Effector memory CD4-positive, alpha-beta T cell (primary cell): ENCODE measurements at places on chromosomes 5 and 9.

GRCh38 chr9:36128349-36128748 lies 8.2 kb upstream of the GLIPR2 start:
- DNase-seq, result no peak

- DNase-seq, result no peak
Observed at GRCh38 chr5:1028481-1029281, 20.1 kb downstream of the NKD2 start.

DNA sequence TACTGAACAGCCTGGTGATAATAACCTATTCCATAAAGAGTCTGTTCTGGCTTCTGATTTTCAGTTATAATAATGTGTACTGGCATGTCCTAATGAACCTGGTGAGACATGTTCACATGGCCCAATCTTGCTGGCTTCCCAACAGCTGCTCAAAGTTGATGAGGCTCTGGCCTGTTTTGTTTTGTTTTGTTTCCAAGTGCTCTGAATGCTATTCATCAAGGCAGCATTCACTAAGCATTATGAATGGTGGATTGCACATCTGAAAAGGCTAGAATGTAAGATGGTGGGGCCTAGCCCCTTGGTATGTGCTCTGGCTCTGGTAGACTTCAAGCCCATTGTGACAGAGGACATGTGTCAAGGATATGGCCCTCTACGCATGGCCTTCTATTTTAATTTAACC lies 388.5 kb downstream of the PSAT1 start:
- DNase-seq, result no peak

- DNase-seq, result no peak
Observed at GRCh38 chr9:130336027-130336610, 70.6 kb downstream of the HMCN2 start.

DNA sequence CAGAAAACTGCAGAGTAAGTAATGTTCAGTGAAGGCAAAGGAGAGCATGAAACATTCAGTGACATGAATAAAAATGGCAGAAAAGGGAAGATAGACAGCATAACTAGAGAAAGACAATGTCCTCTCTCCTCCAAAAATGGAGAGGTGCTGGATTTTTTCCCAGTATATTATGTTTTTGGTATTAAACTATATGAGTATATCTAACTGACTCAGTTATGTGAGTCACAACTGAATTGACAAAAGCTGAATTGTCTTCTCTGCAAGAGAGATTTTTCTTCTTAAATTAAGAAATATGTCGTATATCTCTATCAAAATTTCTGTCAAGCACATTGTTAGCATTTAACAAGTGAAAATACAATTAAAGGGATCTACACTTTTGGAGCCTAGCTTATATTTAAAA lies 375.1 kb downstream of the CHSY3 start:
- no peak for DNase-seq

- peak; percentile 4 for DNase-seq
Observed at GRCh38 chr9:4117835-4118610, 181.8 kb downstream of the GLIS3 start.

DNA sequence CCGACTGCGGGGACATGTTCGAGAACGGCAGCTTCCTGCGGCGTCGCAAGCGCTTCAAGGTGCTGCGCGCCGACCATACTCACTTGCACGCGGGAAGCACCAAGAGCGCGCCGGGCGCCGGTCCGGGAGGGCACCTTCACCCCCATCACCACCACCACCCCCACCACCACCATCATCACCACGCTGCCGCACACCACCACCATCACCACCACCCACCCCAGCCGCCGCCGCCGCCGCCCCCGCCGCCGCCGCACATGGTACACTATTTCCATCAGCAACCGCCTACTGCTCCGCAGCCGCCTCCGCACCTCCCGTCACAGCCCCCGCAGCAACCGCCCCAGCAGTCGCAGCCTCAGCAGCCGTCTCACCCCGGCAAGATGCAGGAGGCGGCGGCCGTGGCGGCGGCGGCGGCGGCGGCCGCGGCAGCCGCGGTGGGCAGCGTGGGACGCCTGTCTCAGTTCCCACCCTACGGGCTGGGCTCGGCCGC lies 514 bp downstream of the FOXB2 start:
- DNase-seq, result no peak

GRCh38 chr9:129007035-129007765 lies 20.9 kb downstream of the SH3GLB2 start:
- no peak for DNase-seq

DNA sequence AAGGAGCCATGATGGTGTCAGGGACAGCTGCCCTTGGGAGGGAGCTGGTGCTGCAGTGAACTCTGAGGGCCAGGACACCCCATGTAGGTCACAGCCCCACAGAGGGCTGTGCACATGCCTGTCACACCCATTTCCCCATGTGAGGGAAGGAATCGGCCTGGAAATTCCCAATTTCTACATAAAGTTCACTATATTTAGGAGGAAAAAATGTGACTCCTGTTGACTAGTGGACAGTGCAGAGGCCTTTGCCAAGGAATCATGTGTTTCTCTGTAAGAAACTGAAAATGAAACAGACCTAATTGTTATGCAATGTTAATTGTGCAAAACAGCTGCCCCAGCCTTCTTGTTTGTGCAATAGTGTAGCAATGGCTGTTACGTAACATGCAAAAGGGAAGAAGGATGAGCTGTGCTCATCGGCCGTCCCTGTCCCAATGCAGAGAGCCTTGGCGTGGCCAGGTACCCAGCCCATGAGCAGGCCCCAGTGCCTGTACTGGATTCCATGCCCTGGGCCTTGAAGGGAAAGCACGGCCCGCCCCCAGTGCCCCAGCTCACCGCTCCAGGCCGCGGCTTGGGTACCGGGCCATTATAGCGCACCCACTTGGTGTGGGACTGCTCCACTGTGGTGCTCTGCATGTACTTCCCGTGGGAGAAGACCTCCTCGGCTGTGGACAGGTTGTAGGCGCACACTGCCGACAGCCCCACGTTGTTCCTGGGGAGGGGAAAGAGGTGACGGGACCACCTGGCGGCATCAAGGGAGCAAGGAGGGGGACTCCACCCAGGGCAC lies 70.0 kb downstream of the SECISBP2 start:
- DNase-seq, result no peak

GRCh38 chr9:72509635-72510034 lies 11.8 kb upstream of the TMC1 start:
- DNase-seq, result no peak

DNA sequence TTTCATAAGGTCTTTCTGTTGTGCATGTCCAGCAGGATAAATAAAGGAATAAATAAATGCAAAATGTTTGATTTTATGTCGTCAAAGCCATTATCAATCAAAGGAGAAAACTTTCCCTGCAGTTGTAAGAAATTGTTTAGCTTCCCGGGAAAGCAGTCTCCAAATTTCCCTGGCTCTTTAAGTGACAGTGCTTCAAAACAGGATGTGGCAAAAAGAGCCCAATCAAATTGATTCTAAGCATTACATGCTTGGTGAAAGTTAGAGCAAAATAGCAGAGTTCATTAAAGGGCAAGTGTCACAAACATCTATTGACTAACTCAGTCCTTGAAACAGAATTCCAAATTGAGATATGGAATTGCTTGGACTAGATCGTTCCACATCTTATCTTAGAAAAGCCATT lies 704.1 kb downstream of the PRELID2 start:
- no peak for DNase-seq

GRCh38 chr9:111502506-111502905 lies 18.3 kb upstream of the ECPAS start:
- no peak for DNase-seq

DNA sequence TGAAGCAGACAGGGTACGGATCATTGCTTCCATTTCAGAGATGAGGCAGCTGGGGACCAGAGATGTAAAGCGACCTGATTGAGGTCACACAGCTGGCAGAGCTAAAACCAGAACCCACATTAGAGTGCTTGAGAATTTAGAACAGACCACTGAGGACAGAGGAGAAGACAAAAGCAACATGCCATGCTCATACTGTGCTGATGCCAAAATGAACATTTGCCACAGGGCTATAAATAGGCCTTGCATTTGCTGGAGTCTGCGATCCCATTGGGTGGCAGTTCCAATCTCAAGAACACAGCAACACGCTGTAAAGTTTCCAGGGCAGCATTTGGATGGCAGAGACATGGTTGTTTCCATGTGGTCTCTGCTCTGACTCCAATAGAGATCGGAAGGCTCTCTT lies 222.4 kb upstream of the TBC1D2 start:
- no peak for DNase-seq

- no peak for DNase-seq
Observed at GRCh38 chr9:71920456-71921189, 9.2 kb downstream of the C9orf85 start.

DNA sequence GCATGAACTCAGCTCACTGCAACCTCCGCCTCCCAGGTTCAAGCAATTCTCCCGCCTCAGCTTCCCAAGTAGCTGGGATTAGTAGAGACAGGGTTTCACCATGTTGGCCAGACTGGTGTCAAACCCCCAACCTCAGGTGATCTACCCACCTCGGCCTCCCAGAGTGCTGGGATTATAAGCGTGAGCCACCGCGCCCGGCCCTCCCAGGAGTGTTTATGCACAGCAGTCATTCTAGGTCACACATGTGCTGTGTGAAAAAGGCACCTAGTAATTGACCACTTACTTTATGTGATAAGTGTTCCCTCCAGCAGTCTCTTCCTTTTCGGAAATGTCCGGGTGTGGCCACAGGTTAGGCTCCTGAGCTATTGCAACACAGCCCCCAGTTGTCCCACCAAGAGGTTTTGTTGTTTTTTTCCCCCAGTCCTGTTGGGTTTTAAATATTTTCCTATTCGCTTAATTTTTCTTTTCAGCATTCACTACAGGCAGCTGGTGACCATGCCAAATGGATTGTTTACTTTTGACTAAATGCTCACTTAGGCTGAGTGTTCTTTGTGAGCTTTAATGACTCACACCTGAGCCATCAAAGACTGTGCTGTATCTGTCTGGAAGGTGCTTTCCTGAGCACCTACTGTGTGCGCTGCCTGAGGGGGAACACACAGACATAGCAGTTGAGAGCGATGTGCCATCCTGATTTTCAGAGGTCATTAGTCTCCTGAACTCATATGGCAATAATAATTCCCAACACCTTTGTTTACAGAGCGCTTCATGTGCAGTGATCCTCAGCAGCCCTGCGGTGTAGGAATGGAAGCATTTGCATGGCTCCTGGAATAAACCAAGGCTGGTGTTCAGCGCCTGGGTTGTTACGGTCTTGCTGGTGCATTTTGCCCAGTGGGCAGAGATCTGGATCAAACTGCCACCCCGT lies 94.3 kb downstream of the MVB12B start:
- no peak for DNase-seq

- DNase-seq, result no peak
Observed at GRCh38 chr5:168249923-168250322, 41.5 kb upstream of the WWC1 start.

DNA sequence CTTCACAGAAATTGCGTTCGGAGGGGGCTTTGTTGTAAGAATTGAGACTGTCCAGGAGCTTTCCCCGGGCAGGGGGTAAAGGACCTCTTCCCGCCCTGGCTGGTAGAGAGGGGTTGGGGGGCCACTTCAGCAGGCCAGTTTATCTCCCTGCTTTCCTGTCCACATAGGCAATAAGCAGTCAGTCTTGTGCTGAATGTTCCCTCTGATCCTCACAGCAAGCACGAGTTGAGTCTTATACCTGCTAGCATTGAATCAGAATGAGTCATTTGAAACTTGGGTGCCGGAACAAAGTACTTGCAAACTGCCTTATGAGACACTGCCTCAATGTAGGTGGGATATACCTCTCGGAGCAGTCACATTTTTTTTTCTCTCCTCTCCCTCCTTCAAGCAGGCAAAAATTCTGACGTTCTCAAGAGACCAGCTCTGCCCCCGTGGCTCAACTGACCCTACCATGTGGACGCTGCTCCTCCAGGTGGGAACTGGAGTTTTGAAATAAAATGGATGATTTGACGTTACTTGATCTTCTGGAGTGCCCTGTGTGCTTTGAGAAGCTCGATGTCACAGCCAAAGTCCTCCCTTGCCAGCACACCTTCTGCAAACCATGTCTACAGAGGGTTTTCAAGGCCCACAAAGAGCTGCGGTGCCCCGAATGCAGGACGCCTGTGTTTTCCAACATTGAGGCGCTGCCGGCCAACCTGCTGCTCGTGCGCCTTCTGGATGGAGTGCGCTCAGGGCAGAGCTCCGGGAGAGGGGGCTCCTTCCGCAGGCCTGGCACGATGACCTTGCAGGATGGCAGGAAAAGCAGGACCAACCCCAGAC lies 1.3 kb downstream of the SH3RF2 start:
- no peak for DNase-seq

DNA sequence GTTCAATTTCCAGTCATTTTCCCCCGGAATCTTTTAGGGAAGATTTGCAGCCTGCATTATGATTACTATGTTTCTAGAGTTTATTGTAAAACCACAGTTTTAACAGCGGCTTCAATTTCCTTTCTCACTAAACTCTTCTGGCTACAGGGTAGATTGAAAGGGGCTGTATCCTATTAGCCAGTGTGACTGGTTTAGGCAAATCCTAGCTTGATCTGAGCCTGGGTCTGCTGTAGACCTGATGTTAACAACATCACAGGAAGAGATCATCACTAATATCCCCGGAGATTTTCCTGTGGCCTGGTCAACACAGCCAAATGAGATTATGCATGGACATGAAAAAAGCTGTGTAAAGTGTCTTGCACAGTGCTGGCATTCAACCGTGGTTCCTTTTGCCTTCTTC lies 33.4 kb downstream of the STOM start:
- DNase-seq, result no peak

GRCh38 chr5:7894439-7894838 lies 25.5 kb downstream of the MTRR start:
- no peak for DNase-seq

DNA sequence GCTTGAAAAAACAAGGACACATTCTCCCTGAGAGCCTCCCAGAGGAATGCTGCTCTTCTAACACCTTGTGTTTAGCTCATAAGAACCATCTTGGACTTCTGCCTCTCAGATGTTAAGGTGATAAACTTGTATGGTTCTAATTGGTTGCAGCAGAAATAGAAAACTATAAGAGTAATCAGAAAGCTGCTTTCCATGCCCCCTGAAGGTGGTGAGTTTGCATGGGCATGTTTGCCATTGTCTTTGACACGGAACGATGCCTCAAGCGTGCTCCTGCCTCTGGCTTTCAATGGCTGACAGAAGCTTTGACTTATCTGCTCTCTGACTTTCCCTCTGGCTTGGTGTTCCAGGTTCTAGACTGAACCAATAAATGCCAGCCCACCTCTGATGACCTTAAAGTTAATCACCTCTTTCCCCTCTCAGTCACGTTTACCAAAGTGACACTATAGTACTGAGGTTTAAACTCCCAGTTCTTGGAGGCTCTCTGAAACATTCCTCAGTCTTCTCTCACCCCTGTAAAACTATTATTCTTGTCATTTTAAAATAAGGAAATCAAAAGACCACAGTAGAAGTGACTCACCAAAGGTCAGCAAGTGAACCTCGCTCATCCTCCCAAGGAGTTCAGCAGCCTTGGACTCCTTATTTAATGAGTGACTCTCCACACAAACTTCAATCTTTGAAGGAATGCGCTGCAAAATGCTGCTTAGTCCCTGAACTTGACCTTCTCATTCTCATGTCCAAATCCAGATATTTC lies 103.6 kb downstream of the PIK3R1 start:
- DNase-seq, result no peak

- no peak for DNase-seq
Observed at GRCh38 chr5:133371371-133372155, 240.8 kb downstream of the FSTL4 start.
